ENCODE measurements at places on chromosomes 7 and 10.

GRCh38 chr10:117936566-117936965, 110.2 kb downstream of the RAB11FIP2 start:
- DNase-seq = no peak

- no peak for DNase-seq
Measured at GRCh38 chr7:97868788-97869187, 3.4 kb downstream of the ASNS start.

DNA sequence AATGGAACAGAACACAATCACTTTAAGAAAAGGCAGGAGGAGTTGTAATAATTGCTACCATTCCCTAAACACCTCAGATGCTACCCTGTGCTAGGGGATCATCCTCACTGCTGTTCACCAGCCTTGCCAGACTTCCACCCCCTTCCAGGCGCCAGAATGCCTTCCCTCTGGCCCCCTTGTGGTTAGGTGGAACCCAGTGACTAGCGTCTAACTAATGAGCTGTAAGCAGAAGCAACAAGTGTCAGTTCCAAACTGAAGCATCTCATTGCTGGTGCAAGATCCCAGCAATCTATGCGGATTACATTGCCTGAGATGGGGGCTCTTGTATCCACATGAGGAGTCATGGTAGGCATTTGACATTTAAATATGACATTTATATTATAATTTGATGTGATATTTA, 86.6 kb downstream of the FRMD4A start:
- no peak for DNase-seq

GRCh38 chr7:139671967-139672366, 105.8 kb downstream of the HIPK2 start:
- DNase-seq = no peak

- no peak for DNase-seq
Measured at GRCh38 chr10:50473756-50474155, 150.0 kb downstream of the SGMS1 start.

DNA sequence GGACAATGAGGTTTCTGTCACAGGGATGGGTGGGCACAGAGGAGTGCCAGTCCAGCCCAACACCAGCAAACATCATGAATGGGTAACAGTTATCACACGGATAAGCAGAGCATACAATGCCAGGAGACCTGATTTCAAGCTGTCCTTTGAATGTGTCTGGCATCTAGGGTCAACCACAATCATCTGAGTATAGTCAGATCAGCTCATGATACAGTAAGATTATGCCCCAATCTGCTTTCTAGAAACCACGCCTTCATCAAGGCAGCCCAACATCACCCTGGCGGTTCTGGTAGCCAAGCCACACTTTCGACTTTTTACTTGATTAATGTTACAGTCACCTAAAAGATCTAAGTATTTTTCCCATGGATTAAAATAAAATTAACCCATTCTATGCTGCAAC, 10.5 kb downstream of the FAM171A1 start:
- DNase-seq = no peak

DNA sequence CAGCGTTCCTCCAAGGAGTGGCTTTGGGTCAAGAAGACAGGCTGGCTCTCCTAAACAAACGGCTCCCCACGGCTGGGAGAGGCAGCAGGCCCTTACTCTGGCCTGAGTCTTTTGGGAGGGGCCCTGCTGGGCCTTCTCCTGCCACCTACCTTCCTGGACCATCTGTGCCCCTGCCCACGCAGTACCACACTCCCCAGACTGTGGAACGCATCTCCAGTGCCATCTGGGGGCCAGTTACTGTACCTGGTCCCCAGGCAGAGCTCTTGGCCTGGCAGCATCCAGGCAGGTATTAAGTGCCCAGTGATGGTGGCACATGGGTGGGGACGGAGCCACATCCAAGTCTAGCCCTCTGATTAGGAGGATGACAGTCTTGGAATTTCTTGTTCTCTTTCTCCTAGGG, 14.4 kb downstream of the ALKBH4 start:
- DNase-seq = no peak
